ENCODE measurements at places on chromosomes 2 and 18.

GRCh38 chr2:105864262-105864661 lies 119.5 kb downstream of the NCK2 start:
- no peak for DNase-seq

GRCh38 chr2:54429811-54430551 lies 26.1 kb upstream of the SPTBN1 start:
- no peak for DNase-seq

- no peak for DNase-seq
These were observed 394.2 kb downstream of the IRS1 start for GRCh38 chr2:226405465-226405864.

DNA sequence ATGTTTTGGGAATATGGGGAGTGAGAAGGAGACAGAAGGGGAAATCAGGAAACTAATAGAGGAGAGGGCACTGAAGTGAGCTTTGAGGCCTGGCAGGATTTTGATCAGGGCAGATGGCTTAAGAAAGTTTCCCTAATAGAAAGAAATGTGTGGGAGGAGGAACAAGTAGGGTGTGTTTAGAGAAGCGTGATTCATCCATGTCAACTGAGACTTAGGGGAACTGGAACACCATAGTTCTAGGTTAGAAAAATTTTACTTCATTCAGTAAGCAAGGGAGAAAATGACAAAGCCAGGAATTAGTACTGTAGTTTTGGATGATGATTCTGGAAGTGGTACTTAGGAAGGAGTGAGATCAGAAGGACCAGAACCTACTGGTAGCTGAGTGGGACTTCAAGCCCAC lies 296.0 kb downstream of the PLCL1 start:
- no peak for DNase-seq

GRCh38 chr2:172207911-172208310 lies 105.2 kb upstream of the DLX2 start:
- no peak for DNase-seq

- no peak for DNase-seq
These were observed 115.6 kb upstream of the RMDN2 start for GRCh38 chr2:37809525-37809924.

DNA sequence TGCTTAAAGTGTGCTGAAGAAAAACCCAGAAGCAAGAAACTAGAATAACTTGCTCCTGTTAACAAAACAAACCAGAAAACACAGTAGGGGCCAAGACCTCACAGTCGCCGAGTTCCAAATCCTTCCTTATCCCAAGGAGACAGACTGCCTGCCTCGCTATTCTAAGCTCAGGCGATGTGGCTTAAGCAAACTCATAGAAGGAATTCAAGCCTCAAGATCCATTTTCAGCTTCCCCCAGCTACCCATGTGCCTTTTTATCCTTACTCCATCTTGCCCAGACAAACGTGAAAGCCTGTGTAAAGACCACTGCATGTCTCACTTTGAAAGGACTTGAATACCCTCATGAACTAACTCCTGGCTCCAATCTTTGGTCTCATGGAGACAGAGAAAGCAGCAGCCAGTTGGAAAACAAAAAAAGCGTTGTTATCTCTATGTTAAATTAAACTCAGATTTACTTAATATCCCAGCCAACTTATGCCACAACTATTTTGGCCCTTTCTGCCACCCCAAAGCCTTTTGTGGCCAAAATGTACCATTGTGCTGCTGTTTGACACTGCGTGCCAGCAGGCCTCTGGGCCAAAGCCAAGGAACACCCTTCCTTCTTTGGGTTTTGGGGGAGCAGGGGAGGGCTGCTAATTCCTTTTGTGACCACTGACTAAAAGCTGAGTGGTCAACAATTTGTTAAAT lies 123.2 kb upstream of the FZD5 start:
- DNase-seq = no peak

DNA sequence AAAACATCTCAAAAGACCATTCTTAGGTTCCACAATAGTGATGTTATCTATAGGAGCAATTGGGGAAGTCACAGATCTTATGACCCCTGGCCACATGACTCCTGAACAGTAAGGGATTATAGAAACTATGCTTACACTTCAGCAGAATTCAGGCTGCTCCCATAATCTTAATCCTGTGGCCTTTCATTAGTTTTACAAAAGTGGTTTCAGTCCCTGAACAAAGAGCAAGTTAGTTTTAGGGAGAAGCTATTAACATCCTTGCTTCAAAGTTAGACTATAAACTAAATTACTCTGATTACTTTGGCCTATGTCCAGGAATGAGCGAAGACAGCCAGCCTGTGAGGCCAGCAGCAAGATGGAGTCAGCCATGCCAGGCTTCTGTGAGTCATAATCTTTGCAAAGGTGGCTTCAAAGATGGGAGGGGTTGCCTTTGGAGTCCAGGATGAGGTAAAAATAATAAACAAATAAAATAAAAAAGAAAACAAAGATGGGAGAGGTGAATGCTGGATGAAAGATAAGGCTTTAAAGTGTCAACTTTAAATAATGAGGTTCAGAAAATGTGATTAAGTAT lies 168.7 kb upstream of the NDUFV2 start:
- no peak for DNase-seq

DNA sequence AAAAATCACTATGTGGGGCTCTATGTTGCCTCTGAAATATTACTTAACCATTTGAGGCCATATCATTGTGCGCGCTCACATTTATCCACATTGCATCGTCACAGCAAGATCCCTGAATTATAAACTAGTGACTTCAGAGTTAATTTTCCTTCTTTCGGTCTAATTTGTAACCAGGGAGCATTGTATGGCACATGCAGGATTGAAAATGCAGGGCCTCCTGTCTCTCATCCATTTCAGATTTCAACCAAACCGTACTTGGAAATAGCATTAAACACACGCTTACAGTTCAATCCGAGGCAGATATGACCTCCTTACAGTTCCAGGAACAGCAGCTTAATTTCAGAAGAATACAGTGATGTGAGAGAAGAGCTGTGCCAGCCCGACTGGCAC lies 532 bp downstream of the MYOM1 start:
- DNase-seq = no peak

DNA sequence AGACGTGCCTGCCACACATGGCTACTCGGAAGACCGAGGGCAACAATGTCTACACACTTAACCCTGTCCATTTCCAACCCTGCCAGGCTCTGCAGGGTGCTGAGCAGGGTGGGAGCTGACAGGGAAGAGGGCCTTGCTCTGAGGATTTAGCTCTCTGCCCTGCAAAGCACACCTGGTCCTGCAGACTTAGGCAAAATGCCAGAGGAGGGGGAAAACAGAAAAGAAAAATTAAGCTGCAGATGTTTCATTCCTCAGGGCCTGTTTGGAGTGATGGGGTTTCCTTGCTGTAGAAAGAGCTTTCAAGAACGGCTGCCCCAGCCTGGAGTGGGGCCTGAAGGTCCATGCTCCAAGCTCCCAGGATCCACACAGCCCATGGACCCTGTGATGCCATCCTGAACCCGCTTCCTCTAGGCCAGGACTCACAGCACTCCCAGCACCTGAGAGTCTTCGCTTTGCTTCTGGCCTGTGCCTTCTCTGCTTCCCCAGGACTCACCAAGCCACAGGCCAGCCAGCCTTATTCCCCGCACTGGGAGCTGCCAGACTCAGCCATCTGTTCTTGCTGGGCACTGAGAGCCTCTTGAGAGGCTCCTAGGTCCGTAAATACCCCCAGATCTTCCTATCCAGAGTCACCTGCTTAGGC lies 9.1 kb upstream of the TEX51 start:
- no peak for DNase-seq

GRCh38 chr2:197130318-197130717 lies 180.3 kb downstream of the ANKRD44 start:
- no peak for DNase-seq

GRCh38 chr2:241071677-241072111 lies 30.4 kb downstream of the MTERF4 start:
- DNase-seq = no peak

GRCh38 chr18:34694591-34695165 lies 15.4 kb upstream of the DTNA start:
- DNase-seq = no peak

DNA sequence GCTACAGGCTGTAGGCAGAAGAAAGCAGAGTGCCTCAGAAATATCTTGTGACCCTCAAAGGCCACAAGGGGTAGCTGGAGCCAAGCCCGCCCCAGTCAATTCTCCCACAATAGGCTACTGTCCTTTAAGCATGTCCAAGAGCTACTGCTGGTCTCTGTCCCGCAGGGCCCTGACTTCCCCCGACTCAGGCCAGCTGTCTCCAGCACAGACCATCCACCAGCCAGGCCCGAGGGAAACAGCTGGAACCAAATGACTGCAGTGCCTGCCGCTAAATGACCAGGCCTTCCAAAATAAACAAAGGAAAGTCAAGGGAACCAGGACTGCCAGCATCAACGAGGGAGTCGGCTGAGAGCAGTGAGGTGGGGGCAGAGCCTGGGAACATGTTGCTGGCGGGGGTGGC lies 36.7 kb downstream of the MCFD2 start:
- DNase-seq = no peak

DNA sequence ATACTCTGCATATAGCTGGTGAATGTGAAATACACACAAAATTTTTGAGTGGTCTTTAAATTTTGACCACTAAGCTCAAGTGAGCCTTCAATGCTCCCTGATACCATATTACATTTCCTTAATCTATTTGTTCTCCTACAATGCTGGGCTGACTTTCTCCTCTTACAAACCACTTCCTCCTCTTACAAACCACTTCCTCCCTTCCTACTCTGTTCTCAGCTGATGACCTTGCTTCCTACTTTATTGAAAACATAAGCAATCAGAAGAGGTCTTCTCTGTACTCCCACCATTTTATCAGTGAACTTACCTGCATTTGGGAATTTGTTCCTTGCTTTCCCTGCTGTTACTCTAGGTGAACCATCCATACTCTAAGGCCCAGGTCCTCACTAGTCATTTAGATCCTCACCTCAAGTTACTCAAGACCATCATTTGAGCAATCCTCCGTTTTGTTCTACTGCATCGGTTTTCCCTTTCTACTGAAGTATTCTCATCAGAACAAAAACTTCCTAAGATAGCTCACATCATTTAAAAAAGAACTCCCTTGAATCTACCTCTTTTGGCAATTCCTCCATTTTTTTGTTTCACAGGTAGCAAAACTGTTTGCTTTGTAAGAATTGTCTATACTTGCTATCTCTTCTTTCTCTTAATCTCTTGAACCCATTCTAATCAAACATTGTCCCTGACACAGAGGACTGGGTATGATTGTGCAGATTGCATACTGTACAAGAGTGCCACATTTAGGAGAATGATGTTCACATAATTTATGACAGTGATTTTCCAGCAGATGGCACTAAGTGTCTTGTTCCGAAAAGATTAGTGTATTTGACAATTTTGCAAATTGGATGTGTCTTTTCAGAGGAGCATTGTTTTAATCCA lies 96.5 kb downstream of the EPB41L5 start:
- DNase-seq = no peak

- DNase-seq = no peak
These were observed 142.0 kb upstream of the UNC80 start for GRCh38 chr2:209629597-209629996.
